Retina (tissue), 1 donor: ENCODE measurements at places on chromosomes 4 and X.

DNA sequence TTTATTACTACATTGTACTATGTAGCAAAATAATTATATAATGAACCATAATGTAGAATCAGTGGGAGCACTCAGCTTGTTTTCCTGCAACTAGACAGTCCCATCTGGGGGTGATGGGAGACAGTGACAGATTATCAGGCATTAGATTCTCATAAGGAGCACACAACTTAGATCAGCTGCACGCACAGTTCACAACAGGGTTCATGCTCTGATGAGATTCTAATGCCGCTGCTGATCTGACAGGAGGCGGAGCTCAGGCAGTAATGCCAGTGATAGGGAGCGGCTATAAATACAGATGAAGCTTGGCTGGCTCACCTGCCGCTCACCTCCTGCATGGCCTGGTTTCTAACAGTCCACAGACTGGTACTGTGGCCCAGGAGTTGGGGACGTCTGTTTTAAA, 199.2 kb downstream of the MAB21L2 start:
- DNase-seq = no peak

- no peak for DNase-seq
Observed at GRCh38 chr4:143354990-143355389, 18.3 kb downstream of the GAB1 start.

DNA sequence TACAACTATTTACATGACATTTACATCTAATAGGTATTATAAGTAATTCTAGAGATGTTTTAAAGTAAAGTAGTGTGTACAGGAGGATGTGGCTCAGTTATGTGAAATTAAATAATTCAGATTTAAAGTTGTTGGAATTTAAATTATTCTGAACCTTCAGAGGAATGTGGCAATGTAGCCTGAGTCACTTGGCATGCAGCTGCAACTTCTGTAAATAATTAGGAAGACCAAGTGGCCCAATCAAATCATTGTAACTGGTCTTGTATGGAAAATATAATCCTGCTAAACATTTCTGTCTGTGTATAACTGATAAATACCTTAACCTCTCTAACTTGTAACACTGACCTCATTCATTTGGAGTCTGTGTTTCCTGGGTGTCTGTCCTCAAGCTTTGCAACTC, 828.9 kb downstream of the GLUD2 start:
- DNase-seq = no peak

DNA sequence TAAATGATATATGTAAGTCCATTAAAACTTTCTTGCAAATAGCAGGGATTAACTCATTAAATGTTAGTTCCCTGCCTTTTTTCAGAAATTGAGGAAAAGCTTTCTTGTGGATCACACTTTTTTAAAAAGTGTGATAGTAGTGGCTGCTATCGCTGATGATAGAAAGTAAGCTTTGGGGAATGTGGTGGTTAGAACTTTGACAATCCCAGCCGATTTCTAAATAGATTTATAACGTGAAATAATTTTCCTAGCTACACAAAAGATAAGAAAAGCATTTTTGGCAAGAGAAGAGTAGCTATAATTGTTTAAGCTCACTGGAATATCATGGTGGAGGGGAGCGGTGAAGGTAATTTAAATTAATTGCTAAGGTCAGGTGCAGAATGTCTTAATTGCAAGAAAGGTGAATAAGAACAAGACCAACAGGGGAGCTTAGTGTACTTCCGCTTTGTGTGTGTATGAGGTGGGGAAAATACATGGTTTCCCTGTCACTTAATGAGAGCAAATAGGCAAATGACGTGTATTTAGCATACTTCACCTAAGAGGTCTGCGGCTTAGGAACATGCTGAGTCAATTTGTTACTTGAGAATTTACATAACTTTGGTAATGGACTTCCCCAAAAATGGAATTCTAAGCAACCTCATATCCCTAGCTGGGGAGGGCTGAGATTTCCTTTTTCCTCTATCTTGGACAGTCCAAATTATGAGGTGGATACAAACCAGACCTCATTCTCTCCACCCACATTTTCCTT, 11.7 kb upstream of the IL21 start:
- DNase-seq = no peak

DNA sequence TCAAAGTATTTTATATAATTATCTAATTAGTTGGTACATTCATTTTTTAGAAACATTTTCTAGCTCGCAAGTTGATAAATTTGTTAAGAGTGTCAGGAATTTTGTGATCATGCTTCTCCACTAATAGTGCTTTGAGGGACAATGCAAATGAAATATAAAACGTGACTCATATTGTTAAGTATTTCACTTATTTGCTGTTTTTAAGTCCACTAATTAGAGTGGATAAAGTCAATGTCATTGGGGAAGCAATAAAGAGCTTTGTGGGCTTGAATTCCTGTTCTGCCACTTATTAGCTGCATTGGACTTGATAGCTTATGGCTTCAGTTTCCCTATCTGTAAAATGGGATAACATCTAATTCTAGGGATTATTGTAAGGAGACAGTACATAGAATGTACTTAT, 26.5 kb upstream of the ANAPC4 start:
- no peak for DNase-seq

DNA sequence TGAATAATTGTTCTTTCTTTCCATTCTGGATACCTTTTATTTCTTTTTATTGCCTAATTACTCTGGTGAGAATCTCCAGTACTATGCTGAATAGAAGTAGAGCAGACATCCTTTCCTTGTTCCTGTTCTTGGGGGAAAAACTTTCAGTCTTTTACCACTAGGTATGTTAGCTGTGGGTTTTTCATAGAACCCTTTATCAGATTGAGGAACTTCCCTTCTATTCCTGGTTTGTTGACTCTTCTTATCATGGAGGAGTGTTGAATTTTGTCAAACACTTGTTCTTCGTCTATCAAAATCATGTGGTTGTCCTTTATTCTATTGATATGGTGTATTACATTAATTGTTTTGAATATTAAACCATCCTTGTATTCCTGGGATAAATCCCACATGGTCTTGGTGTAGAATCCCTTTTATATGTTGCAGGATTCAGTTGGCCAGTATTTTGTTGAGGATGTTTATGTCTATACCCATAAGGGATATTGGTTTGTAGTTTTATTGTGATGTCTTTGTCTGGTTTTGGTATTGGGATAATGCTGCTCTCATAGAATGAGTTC, 23.6 kb downstream of the SH3BP2 start:
- no peak for DNase-seq

DNA sequence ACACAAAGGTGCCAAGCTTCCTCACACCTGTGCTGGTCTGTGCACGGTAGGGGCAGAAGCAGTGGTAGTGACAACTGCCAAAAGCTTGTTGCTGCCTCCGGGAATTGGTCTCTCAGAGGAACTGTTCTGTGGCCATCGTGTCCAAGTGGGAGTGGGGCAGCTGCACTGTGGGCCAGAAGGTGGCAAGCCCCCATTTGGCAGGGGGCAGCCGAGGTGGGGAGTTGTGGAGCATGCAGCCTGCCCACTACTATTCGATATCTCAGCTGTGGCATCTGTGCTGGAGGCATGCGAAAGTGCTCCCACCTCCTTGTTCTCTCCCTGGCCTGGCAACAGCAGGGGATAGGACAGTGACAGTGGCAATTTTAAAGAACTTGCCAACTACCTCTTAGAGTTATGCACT, 192.8 kb downstream of the TBX22 start:
- DNase-seq = no peak

GRCh38 chrX:108303682-108304081, 134.5 kb downstream of the COL4A6 start:
- DNase-seq = no peak

DNA sequence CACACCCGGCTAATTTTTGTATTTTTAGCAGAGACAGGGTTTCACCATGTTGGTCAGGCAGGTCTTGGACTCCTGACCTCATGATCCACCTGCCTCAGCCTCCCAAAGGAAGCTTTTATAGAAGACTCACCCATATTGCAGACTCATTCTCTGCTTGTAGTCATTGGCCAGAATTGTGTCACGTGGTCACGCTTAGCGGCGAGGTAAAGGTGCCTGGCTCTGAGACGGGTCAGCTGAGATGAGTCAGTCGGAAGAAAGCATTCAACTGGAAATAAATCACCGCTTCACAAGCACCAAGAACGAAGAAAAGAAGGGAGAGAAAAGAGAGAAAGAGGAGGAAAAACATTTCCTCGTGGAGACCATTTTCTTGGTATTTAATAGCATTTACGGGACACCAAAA, 218.8 kb upstream of the NOCT start:
- no peak for DNase-seq

- no peak for DNase-seq
Observed at GRCh38 chr4:71259911-71260331, 78.9 kb upstream of the SLC4A4 start.

DNA sequence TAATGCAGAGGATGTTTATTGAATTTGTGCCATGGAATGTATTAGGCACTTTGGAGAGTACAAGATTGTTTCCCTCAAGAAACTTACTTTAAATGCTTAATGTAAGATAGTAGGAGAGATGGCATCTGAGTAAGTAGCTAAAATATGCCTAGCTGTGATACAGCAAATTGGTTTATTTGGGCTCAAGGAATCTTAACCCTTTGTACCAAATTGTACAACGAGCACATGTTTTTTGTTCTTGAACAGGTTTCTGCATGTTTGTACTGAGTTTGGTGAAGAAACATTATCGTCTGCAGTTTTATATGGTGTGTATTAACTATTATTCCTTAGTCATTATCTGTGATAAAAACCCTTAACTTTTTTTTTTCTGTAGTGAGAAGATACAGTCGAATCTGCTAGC, 48.6 kb downstream of the CDS1 start:
- DNase-seq = no peak

DNA sequence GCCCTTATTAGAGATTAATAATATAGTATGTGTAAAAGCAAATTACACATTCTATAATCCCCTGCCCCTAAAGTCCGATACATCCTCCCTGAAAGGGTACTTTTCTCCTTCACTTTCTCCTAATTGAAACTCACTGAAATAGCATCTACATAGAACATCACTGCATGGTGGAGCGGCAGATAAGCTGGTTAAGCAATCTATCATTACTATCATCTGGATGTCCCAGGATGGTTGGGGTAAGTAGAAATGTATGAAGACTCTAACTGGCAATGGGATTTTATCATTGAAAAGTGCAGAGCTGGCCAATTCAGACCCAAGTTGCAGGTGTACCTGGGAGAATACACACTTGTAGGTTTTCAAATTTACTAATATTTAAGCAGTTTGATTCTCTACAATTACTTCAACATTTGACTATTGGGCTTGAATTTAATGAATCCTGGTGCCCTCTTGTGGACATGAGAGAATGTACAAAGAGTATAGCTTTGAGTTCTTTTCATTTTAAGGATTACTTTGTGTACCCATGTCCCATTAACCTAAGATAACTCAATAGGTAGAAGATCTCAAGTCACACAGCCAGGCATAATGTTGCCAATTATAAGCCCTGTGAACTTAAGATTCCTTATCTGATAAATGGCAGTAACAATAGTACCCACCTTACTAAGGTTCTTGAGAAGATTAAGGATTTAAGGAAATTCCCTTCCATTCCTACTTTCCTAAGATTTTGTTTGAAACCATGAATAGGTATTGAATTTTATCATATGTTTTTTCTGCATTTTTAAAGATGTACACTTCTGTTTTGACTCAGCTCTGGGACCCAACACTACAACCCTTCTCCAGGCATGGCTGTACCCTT, 69.8 kb downstream of the SHROOM3 start:
- DNase-seq = peak; percentile 48

DNA sequence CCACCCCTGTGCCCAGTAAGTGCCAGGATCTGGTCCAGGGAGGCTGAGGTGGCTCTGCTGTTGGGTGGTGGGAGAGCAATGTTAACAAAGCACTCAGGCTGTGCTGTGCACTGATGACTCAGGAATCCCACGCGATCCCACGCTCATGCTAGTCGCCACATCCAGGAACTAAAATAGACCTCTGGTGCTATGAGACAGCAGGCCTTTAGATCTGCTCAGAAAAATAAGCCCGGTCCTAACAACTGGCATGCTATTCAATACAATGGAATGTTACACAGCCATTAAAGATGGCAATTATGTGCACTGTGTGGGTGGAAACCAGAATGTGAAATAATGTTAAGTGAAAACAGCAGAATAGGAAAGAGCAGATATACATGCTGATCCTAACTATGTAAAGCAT, 26.0 kb downstream of the ARL13A start:
- no peak for DNase-seq

- DNase-seq = peak; percentile 49
Observed at GRCh38 chr4:173018446-173018845, 150.2 kb upstream of the GALNT7 start.

DNA sequence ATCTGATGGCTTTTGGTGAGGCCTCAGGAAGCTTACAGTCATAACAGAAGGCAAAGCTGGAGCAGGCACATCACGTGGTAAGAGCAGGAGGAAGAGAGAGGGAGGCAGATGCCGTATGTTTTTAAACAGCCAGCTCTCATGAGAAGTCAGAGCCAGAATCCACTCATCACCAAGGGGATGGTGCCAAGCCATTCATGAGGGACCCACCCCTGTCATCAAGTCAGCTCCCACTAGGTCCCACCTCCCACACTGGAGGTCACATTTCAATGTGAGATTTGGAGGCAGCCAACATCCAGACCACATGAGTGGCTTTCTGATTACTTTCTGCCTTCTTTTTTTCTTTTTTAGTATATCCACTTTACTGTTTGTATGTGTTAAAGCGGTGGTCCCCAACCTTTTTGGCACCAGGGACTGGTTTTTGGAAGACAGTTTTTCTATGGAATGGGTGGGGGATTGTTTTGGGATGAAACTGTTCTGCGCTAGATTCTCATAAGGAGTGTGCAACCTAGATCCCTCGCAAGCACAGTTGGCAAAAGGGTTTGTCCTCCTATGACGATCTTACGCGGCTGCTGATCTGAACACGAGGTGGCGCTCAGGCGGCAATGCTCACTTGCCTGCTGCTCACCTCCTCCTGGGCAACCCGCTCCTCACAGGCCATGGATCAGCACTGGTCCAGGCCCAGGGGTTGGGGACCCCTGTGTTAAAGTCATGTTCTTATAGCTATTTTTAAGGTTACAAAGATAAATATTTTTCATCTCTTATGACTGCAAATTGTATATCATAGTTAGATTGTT, 61.7 kb downstream of the SLIT2 start:
- DNase-seq = no peak

DNA sequence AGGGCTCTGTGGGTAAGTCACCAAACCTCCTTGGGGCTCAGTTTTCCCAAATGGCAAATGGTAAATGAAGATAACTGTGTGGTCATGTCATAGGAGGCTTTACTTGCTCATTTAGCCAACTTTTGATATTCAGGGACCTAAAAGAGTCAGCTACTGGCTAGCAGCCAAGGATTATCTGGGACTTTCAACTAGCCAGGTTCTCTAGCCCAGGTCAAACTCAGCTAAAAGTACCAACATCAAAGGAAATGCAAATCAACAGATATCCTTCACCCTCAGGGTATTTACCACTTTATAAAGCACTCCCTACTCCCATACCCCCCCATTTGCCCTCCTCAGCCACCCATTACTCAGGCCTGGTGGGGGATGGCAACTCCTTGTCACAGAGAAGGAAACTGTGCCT, 7.5 kb downstream of the AMER1 start:
- no peak for DNase-seq

- DNase-seq = no peak
Observed at GRCh38 chr4:145755802-145756201, 75.9 kb downstream of the C4orf51 start.

DNA sequence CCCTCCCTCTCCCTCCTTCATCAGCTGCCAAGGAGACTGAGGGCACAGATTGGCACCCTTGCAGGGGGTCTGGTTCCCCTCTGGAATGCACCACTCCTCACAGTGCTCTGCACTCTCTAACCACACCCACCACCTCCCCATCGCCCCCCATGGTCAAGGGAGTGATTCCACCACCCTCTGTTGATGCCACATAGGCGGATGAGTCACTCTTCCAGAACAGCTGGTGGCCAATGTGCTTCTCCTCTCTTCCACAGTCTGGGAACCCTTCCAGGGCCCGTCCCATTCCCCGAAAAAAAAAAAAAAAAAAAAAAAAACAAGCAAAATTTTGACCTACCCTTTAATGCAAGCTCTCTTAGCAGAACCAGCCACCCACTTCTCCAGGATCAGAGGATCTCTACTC, 341.3 kb upstream of the KLF3 start:
- DNase-seq = no peak
